Stimulated activated CD8-positive, alpha-beta memory T cell treated with anti-CD3 and anti-CD28 coated beads, Interleukin-4, amount 100 ng/mL, for 4 hours (primary cell): ENCODE measurements at places on chromosomes 13 and 19.

- DNase-seq = no peak
Measured at GRCh38 chr19:16778796-16779411, 50.3 kb upstream of the SIN3B start.

DNA sequence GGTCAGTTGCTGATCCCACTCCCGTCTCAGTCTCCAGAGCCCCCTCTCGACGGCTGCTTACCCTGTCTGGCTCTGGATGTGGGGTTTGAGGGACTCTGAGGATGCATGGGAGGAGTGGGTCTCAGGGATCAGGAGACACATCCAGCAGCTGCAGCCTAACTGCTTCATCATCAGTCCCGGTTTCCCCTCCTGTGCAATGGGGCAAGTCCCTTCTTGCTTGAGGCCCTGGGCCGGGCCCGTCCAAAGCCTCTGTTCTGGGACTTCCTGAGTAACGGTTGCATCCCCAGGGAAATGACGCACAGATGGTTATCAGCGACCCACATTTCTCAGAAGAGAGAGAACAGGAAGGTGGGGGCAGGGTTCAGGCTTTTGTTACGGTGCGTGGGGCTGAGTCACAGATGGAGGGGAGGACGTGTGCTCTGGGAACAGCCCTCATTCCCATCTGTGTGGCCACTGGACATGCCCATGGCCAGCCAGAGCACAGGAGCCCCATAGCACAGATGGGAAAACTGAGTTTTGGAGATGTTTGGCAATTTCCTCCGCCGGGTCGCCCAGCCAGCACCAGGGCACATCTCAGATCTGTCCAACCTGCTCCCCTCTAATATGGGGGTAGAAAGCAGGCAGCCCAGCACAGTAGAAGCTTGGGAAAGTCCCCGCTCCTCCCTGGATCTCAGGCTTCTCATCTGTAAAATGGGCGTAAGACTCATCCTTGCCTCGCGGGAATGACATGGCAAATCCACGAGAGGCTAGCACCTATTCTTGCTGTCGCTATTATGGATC, 19.3 kb downstream of the GNA15 start:
- DNase-seq = peak; percentile 64

DNA sequence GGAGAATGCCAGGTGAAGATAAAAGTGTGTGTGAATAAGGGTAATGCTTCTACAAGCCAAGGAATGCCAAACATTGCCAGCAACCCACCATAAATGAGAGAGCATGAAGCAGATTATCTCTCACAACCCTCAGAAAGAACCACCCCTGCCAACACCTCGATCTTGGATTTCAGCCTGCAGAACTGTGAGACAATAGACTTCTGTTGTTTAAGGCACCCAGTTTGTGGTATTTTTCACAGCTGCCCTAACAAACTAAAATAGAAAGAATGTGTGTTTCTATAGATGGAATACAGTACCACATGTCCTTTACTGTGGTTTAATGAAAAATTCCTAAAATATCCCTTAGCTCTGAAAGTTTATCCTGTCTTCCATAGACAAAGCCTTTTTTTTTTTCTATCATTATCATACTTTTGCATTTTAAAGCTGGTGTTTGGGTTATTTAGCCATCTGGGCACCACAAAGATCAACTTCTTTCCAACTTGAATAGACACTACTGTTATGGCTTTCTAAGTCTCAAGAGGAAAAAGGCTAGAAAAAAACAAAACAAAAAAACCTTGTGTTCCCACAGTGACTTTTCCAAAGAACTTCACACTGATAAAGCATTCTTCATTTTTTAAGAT, 505.6 kb downstream of the KCTD12 start:
- no peak for DNase-seq

DNA sequence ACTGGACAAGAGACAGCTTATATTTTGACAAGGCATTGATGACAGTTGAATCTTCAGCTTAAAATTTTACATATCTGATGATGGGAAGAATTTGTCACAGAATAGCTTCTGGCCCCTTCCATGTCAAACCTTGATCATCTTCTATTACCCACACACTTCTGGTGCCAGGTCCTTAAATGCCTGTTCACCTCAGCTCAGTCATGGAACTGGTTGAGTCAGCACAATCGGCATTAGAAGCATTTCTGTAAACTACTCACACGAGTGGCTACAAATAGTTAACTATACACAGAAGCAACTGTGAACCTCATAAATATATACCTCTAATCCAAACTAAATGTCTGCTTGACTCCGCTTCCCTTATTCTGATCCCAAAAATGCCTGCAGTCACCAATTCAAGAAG, 161.2 kb downstream of the FOXO1 start:
- no peak for DNase-seq

DNA sequence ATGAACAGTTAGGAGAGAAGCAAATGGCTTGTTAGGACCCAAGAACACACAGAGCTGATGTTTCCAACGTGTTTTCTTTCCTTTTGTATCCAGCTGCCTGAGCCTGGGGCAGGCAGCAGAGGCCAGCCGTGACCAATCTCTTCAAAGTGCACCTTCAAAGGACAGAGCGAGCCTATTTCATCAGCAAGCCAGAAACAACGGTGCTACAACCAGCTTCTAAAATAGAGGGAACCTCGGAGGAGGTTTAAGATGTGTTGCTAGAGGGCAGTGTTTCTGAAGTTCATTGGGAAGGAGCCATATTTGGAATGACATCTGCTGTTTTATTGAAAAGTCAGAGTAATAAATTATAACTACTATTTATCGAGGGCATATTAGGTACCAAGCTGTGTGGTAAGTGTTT, 56.2 kb upstream of the RFC3 start:
- no peak for DNase-seq

DNA sequence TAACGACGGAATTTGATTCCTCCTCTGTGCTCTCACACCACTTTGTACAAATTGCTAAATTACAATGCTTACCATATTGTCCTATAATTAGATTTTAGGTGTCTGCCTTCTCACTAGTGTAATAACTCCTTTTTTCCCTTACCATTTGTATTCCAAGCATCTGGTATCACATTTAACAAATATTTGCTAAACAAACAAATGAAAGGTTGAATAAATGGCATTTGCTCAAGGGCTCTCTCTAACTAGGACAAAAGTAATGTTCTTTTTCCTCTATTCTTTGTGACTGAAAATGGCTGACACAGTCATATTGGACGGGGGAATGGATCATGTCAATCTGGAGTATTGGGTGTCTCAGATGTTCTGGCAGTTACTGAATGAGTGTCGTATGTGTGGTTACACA, 99.7 kb downstream of the ENOX1 start:
- DNase-seq = no peak

DNA sequence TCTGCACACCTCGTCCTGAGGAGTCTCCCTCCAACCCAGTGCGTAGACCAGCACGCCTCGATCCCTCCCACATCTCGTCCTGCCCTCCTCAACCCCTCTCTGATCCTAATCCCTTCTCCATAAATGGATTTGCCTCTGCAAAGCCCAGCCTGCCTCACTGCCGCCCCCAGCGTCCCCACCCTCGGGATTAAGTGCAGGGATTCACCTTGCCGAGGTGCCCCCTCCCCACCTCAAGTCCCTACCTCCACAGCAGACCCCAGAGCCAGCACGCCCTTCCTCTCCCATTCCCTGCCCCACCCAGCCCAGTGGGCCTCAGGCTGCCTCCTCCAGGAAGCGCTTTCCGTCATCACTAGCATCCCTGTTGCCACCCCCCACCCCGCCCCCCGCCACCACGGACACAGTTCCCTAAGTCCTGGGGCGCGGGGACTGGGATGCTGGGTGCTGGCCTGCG, 4.0 kb downstream of the KLF16 start:
- DNase-seq = no peak

GRCh38 chr13:33639626-33640080, 178.3 kb upstream of the RFC3 start:
- DNase-seq = no peak

DNA sequence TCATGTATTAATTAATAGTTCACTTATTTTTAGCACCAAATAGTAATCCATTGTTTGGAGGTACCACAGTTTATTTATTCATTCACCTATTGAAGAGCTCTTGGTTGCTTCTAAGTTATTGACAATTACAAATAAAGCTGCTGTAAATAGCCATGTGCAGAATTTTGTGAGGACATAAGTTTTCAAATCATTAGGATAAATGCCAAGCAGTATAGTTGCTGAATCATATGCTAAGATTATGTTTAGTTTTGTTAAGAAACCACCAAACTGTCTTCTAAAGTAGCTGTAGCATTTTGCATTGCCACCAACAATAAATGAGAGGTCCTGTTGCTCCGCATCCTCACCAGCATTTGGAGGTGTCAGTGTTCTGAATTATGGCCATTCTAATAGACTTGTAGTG, 2126.8 kb downstream of the PCDH9 start:
- DNase-seq = no peak

- no peak for DNase-seq
Measured at GRCh38 chr19:44747739-44748425, 626 bp upstream of the BCL3 start.

GRCh38 chr13:21742096-21742495, 71.2 kb downstream of the FGF9 start:
- DNase-seq = no peak

- no peak for DNase-seq
Measured at GRCh38 chr13:42964761-42965161, 27.3 kb downstream of the EPSTI1 start.

- no peak for DNase-seq
Measured at GRCh38 chr19:37990362-37990761, 83.4 kb downstream of the SIPA1L3 start.

- peak; percentile 30 for DNase-seq
Measured at GRCh38 chr19:14450168-14450874, 17.2 kb downstream of the PKN1 start.

DNA sequence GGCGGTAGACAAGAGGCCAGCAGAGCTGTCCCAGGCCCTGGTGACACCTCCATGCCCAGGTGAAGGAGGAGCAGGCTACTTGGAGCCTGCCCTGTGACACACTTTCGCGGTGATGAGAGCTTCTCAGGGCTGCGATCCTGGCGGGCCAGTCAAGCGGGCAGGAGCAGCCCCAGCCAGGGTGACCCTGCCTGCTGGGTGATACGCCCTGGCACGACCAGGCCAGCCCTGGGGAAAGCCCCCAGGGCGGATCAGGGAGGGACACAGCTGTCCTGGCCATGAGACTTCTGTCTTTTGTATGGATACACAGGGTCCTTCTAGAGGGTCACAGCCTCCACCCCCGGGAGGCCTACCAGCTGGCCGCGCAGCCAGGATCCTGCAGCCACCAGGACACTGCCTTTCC, 13.1 kb downstream of the DNM2 start:
- DNase-seq = no peak
